ENCODE measurements at places on chromosomes 7 and 10.

- DNase-seq, result no peak
Observed at GRCh38 chr7:110801502-110801901, 289.4 kb upstream of the LRRN3 start.

- DNase-seq, result peak; percentile 25
Observed at GRCh38 chr7:115249080-115249479, 327.2 kb downstream of the MDFIC start.

- no peak for DNase-seq
Observed at GRCh38 chr10:123229927-123230630, 75.9 kb downstream of the BUB3 start.

DNA sequence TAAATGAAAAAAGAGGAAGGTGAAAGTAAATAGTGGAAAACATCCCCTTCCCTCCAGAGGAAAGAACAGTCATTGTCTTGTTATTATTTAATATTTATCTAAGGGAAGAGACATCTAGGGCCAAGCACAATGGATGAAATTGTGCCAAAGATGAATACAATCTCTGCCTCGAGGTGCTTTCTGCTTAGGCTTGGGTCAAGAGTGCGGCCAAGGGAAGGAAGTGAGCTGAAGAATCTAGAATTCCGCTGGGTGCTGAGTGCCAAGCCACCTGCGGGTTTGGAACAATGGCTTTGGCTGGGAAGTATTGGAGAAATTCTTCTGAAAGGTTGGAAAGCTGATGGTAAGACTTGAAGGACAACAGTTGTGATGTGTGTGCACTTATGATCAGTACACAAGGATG, 531.3 kb upstream of the FZD8 start:
- DNase-seq, result no peak

DNA sequence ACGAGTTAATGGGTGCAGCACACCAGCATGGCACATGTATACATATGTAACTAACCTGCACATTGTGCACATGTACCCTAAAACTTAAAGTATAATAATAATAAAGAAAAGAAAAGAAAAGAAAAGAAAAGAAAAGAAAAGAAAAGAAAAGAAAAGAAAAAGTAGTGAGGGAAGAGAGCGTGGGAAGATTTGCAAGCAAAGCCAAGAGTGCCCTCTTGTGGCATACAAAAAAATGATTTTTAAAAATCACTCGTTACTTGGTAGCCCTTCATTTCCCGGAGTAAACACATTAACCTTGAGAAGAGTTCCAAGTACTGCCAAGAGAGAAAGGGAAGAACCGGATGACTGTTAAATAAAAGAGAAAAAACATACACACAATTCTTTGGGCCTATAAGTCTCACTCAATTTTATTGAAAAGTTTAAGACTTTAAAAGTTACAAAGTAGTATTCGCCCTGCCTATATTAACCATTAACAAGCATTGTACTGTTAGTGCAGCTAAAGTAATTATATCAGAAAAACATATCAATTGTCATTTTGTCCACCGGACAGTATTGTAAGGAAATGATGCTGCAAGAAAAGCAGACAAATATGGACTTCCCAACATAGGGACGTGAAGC, 6.2 kb upstream of the CH25H start:
- DNase-seq, result no peak
